Omental fat pad (tissue), 4 donors: ENCODE measurements at places on chromosomes 3 and 15. TPM values are rescaled to one million over a fixed set of nuclear protein-coding genes. Genes with fewer than 3 reads are reported as not detected.

DNA sequence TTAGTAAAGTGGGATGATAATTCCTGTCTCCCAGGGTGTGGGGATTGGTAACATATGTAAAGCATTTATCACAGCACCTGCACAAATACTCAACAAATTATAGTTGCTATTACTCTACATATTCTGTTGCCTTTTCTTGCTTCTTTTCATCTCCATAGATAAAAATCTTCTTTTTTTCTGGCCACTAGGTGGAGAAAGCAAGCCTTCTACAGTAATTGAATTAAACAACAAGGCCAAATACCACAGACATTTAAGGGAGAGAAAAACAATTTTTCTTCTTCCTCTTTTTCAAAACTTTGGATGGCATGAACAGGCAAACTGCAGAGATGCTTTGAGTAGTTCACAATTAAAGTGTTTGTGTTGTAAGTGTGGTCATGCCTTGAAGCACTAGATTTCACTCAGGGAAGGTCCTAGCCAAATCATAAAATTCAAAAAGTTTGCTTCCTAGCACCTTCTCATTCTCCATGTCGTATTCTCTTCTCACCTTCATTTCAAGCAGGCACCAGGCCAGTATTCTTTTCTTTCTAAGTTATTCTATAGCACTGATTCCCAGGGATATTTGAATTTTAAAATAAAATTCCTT is 493.4 kb upstream of the TGFBR2 start:
- DNase-seq = no peak

DNA sequence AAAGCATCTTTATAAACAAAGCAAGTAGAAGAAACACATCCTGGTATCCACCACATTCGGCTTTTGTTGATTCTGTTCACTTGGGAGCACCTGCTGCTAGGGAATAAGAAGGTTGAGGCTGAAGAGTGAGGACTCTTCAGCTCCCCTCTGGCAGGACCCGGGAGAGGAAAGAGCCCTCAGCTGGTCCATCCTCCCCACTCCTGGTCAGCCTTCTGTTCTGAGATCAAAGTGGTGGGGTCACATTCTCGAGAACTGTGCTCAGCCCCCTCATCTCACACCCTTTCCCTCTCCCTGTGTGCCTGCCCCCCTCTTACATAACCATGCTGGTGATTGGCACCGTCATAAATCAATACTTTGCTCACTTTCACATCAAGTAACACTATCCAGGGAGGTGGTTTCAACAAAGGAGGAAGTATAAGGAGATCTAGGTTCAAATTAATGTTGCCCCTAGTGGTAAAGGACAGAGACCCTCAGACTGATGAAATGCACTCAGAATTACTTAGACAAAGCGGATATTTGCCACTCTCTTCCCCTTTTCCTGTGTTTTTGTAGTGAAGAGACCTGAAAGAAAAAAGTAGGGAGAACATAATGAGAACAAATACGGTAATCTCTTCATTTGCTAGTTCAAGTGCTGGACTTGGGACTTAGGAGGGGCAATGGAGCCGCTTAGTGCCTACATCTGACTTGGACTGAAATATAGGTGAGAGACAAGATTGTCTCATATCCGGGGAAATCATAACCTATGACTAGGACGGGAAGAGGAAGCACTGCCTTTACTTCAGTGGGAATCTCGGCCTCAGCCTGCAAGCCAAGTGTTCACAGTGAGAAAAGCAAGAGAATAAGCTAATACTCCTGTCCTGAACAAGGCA is at the start of gene NR1I2:
TSS of gene NR1I2 (plus strand) at position 772 of the 869 bp plus-strand sequence.
- no peak for DNase-seq

DNA sequence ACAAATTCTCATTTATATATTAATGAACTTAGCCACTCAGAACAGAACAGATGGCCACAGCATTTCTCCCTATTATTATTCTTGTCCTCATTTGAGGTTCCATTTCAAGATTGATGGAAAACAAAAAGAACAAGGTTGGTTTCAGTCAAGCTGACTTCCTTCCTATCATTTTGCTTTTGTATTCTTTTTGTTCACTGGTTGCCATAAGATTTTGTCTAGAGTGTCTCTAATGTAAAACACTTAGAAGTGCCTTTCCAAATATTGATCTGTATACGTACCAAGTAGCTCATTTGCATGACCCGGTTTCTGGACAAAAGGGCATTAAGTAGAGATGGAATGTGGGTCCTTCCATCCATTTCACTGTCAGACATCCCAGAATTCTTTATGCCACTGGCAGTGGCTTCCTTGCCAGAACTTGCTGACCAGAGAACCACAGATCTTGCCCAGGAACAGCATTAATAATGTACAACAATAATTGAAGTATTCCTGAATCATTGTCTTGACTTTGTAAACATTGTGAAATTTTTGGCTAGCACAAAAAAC is 63.8 kb downstream of the PEX5L start:
- no peak for DNase-seq

DNA sequence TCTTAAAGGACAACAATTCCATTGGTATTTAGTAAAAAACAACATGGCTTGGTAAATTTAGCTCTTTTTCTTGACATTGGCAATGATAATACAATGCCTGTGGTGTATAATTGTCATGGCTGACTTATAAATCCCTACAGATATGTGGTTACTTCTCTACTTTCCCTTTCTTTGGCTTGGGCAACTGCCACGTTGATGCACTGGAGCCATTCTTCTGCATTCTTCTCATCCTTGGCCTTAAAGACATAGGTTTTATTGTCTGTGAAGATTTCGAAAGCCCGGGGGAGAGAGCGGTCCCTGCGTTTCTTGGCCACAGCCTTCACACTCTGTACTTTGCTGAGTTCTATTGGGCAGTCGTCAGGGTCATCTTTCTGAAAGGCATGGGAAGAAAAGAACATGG is 101.1 kb upstream of the CCNL1 start:
- DNase-seq = no peak

GRCh38 chr3:160210799-160211221 is 14.4 kb upstream of the C3orf80 start:
- no peak for DNase-seq

DNA sequence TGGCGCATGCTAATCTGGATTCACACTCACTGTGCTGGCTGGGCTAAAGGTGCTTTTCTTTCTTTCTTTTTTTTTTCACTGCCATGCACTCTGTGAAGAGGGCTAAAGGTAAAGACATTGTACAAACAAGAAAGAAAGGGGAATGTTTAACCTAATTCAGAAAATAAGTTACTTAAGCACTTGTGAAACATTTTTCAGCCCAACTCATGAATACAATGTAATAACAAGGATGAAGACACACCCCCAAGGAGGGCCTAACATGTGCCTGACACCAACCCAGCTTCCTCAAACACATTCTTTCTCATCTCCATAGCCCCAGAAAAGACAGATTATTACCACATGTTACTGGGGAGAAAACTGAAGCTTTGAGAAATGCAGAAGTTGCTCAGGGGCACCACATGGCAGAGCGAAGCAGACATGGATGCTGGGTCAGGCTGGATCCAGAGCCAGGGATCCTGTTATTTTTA is 5.7 kb downstream of the STIMATE start:
- DNase-seq = no peak

GRCh38 chr3:385151-385550 is 188.6 kb downstream of the CHL1 start:
- no peak for DNase-seq

DNA sequence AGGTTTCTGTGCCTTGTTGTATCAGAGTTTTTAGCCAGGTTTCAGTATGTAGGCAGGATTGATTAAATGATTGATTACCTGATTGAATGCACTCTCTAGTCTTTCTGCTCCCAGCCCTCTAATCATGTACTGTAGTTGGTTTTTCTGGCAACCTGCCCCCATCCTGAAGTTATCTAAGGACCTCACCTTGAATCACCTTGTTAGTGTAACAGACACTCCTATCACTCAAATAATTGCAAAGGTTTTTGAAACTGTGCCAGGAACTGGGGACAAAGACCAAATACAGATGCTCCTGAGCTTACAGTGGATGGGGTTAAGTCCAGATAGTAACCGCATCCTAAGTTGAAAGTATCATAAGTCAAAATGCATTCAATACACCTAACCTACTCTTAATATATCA is 141.5 kb upstream of the EIF1B start:
- no peak for DNase-seq

GRCh38 chr3:182861348-182861747 is 68.0 kb downstream of the ATP11B start:
- no peak for DNase-seq

- no peak for DNase-seq
These were observed 54.2 kb upstream of the TMCO5A start for GRCh38 chr15:37880009-37880834.

GRCh38 chr3:141877911-141878310 is 1.5 kb downstream of the ATP1B3 start:
- DNase-seq = no peak

- no peak for DNase-seq
These were observed 30.0 kb upstream of the SLC2A2 start for GRCh38 chr3:171056528-171056927.

- DNase-seq = no peak
These were observed 106.8 kb downstream of the SEMA6D start for GRCh38 chr15:47824147-47824546.

DNA sequence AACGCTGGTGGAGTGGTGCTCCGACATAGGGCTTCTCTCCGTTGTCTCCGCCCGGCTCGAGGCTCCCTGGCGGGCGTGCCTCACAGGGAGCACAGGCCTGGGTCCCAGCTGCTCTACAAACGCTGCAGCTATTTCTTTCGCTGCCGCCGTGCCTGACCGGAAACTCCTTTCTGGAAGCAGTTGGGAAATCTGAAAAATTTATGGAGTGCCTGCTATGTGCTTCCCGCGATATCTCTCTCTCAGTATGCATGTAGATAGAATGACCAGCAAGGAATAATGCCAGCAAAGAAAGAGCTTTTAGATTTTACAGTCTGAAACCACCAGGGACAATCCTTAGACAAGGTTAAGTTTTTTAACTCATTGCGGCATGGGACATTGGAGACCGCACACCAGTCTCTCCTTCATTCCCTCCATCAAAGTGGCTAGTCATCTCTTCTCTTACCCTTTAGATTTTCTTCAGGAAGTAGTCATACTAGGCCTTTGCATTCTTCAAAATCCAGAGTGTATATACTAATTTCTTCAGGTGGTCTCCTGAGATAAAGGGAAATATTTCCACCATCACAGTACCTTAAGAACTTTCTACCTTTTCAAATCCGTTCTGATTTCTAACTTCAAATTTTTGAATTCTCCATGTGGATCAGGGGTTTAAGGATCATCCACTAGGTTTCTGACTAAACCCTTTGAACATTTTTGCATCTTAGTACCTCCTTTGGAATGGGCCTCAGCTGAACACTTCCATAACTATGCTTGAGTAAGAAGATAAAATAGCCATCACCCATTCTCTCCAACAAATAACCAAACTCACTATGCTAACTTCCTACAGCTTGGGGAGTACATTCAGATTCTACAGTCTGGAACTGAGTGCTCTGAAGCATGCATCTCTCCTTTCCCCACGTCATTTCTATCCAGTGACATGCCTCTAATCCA is 1.1 kb upstream of the NPHP3 start:
- DNase-seq = no peak

- no peak for DNase-seq
These were observed 260.7 kb upstream of the UMPS start for GRCh38 chr3:124469555-124469954.

- no peak for DNase-seq
These were observed 96.1 kb downstream of the SV2B start for GRCh38 chr15:91196127-91196526.

DNA sequence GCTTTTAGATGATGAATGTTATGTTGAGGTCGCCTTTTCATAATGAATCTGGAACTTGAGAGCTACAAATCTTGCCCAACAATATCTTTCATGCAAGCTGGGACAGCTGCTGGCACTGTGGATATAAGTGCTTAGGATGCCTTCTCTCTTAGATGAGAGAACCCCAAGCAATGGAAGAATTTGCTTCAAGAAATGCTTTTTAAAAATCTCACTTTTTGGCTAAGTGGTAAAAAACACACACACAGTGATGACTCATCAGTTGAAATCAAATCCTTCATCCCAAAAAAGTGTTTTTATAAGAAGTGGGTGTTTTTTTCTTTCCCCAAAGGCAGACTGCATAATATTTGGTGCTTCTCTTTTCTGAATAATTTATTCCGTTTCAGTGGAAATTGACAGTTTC is 38.4 kb upstream of the GALNT15 start:
- DNase-seq = no peak

DNA sequence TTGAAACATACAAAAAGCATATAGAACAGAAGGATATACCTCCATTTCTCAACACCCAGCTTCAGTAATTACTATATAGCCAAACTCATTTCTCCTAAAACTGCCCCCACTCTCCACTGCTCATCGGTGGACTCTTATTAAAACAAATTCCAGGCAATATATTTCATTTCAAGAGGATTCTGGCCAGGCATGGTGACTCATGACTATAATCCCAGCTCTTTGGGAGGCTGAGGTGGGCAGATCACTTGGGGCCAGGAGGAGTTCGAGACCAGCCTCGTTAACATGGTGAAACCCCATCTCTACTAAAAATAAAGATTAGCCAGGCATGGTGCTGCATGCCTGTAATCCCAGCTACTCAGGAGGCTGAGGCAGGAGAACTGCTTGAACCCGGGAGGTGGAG is 40.9 kb downstream of the SNX4 start:
- no peak for DNase-seq

GRCh38 chr3:138761002-138761401 is 73.7 kb downstream of the PIK3CB start:
- no peak for DNase-seq

DNA sequence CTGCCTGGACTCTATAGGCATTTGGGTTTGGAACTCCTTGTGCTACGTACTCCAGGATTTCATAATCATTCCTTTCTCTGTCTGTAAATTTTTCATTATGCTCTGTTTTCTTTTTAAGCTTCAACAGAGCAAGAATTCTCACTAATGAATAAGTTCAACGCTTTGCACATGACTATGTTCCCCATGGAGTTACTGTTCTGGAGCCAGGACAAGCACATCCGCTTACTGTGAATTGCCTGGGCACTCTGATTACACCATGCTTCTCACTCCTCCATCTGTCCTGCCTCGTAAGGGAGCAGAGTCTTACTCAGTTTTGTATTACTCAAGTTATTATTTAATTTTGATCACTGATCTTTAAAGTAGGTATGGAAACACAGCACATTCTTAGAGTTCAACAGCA is 472.7 kb downstream of the RAP2B start:
- DNase-seq = no peak

DNA sequence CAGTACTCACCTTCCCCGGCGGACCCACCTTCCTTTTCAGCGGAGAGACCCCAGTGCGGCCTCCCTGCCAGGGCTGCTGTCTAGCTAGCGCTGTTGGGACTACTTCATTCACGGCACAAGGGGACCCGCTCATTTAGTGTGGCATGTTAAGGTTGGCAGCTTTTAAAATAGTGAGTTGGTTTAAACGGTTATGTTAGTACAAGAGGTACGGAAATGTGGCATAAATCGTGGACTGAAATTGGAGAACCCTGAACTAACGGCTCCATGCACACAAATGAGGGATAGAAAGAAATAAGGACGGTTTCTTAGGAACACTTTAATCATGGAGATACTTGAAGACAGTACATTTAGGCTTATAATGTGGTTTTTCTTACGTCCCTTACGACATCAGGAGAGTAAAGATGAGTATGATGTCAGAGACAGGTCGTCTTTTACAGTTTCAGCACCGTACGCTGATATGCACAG is 752 bp downstream of the CEP63 start:
- no peak for DNase-seq

Gene MME
- total RNA-seq = 106 TPM

Gene PEX5L
- total RNA-seq = 0.72 TPM

Gene LRRC2
- total RNA-seq = 5.4 TPM

Gene SLC28A1
- total RNA-seq = not detected

Gene LMCD1
- total RNA-seq = 288 TPM

Gene ATP13A4
- total RNA-seq = not detected

Gene XIRP1
- not detected for total RNA-seq

Gene SRP14
- 292 TPM for total RNA-seq

Gene MYEF2
- 12.4 TPM for total RNA-seq
